ENCODE measurements at places on chromosomes 2 and 18.

DNA sequence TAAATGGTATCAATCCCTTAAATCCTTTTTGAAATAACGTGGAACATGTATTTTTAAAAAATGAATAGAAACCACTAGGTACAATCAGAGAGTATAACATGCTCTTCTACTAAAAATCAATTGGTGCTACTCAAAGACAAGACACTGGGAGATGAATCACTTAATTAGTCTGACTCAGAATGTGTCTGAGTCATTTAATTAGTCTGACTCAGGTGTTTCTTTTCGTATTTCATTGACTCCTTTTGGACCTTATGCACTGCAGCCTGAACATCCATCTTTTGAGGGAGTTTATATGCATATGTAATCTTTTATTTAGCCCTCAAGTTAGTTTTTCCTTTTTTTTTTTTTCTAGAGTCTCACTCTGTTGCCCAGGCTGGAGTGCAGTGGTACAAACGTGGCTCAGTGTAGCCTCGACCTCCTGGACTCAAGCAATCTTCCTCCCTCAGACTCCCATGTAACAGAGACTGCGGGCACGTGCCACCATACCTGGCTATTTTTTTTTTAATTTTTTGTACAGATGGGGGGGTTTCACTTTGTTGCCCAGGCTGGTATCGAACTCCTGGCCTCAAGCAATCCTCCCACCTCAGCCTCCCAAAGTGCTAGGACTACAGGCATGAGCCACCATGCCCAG is 26.5 kb downstream of the PPP4R3B start:
- DNase-seq, result peak; percentile 7

- no peak for DNase-seq
Measured at GRCh38 chr2:53442093-53442492, 325.5 kb upstream of the CHAC2 start.

DNA sequence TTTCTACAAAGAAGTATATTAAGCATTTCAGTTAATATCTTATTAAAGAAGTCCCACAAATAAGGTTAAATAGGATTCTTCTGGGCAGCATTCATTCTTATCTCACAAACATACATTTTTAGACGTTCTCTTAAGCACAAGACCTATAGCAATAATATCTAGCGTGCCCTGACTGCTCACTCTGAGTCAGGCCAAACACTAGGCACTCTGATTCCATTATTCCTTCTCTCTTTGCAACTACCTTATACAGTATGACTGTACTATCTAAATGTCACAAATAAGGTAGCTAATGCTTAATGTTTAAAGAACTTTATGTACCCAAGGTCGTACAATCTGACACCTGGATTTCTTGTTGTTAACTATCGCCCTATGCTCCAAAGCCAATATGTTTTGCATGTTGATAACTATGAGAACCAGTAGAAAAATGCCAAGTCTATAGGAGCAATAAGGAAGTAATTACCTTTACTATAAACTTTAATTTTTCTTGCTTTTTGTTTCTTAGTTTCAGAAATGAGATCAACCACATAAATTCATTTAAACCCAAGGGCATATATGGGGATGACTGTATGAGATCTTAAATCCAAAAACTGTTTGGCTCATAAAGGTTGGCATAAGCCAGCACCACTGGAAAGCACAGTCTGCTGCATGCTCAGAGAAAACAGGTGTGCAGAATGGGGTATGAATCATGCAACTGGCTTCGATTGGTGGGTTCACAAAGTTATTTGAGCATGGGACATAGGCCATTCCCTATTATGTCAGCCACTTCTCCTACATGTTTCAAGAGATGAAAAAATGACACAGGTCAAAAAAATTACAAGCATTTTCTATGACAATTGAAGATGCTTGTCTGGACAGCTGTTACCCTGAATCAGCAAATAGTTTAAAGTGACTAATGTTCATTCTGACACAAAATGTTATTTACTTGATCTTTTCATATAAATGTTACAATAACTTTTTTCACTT is 352.0 kb downstream of the IRS1 start:
- peak; percentile 43 for DNase-seq

- peak; percentile 68 for DNase-seq
Measured at GRCh38 chr2:205427112-205427511, 255.2 kb upstream of the NRP2 start.

- no peak for DNase-seq
Measured at GRCh38 chr2:148607566-148607965, 37.0 kb upstream of the EPC2 start.

GRCh38 chr2:71679491-71679890 is 226.1 kb downstream of the DYSF start:
- no peak for DNase-seq
